ENCODE measurements at places on chromosomes 7 and 10.
A peak's percentile ranks its signal among the peaks of the same experiment; 100 is the strongest.

DNA sequence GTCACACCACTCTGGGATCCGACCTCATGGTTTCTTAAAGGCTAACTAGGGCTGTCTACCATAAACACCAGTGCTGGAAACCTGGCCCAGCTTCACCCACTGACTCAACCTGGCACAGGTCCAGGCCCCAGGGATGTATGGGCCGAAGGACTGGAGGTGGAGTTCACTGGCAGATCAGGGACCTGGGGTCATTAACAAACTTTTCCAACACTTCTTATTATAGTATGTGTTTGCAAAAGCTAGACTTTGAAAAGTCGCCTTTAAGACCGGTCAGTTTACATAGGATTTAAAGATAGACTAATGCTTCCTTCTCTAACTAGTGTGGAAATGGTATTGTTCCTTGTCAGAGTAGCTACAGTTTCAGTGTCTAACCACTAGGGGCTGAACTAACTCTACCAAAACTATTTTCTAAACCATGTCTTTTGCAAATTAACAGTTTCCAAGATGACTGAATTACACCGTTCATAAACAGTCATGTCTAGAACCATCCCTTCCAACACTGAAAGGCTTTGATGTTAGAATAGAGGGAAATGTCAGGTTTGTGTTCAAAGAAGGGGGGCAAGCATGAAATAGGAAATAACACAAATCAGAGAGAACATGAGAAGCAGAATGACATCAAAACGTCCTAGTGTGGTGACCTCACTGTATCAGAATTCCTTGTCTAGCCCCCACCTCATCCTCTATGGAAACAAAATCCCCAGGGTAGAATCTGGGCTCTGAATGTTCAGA, 29.7 kb downstream of the STN1 start:
- DNase-seq: peak; percentile 83

DNA sequence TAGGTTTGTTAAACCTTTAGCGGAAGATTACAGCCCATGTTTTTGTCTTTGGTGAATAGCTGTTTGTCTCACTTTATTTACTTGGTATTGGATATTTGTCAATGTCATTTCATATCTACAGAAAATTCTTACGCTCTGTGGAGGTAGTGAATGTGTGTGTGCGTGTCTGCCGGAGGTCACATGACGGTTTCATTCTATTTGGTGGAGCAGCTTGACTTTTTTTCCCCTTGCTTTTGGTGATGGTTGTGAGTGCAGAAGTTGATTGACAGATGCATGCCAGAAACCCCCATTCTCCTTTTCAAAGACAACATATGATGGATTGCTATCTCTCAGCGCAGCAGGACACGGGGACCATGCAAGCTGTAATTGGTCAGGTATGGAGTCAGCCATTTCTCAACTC, at the start of gene POU6F2:
Gene POU6F2, plus strand, starts transcription at position 225 of the 400 bp plus-strand sequence. Its CDS starts 45 bp downstream, at position 270.
- DNase-seq: no peak

DNA sequence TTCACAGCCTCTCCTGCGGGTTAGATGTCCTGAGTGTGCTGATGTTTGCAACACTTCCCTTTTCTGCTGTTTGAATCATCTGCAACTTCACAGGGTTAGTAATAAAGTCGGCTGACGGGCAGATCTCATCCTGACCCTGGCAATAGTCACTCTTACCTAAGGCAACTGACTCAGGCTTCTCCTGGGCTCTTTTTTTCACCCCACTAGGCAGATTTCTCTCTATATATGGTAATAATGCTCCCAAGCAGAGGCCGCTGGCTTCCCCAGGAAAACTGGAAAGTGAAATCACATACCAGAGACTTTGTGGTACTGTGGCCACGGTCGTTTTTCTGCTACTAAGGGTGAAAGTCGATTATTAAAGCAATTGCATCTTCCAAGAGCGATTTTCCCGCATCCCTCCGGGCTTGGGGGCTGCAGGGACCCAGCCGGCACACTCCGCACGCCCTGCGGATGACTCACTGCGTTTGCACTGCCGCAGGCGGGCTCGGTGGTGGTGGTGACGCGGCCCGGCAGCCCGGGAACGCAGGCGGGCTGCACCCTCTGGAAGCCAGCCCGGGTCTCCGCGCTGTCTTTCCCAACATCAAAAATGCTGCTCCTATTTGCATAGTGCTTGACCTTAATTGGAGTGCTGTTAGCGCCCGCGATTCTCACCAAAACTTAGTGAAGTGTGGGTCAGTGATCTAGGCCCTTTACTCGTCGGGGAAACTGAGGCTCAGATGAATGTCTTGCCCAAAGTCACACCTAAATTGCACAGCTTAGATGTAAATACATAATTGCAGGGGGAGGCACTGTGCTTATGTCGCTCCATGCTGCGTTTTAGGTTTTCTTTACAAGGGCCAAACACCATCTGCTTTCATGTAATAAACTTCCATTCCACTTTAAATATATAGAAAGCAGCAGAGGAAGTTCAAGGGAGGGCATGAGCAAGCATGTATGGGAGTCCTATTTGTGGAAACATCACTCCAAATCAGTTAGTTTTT, 47.6 kb upstream of the ITGB1 start:
- peak; percentile 97 for DNase-seq

- no peak for DNase-seq
Observed at GRCh38 chr10:118778727-118779126, 24.0 kb upstream of the CACUL1 start.

DNA sequence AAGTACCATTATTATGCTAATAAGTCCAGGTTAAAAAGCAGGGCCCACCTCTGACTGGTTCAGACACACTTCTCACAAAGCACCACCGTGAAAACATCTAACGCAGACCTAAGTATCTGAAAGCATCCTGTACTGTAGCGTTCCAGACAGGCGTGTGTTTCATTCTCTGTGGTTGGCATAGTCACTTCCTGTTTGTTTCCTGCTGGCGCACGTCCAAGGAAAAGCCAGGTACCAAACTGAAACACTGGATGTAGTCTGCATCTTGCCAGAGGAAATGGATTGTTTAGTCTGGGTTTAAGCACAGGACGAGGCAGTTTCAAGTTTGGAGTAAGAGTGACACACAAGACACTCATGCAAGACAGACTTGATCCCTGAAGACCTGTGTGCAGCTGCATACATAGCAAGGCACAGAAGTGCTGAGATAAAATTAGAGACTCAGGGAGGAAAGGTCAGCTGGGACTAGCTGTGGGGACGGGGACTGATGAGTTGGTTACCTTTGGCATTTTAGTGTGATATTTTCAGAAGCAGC, 23.3 kb downstream of the BPGM start:
- peak; percentile 90 for DNase-seq

DNA sequence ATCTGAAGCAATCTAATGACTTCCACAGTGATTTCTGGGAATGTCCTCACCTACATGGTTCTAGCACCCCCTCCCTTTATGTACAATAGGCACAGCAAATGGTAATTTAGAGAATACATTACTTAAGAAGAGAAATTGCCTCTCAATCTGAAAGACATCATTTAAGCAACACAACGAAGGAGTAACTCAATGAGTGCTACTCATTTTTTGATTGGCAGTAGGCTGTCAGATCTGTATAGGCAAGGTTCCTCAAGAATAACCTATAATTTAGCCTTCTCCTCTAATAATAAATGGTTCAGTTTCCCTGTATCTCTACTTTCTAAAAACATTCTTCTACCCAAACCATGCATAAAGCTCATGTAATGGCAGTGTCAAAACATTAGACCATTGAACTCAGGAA, 30.6 kb upstream of the SEMA3C start:
- no peak for DNase-seq

GRCh38 chr7:133861876-133862275, 265.3 kb upstream of the LRGUK start:
- DNase-seq: no peak

- DNase-seq: no peak
Observed at GRCh38 chr10:111973306-111973705, 210.3 kb downstream of the GPAM start.

- DNase-seq: no peak
Observed at GRCh38 chr7:146002431-146003078, 114.0 kb upstream of the CNTNAP2 start.

DNA sequence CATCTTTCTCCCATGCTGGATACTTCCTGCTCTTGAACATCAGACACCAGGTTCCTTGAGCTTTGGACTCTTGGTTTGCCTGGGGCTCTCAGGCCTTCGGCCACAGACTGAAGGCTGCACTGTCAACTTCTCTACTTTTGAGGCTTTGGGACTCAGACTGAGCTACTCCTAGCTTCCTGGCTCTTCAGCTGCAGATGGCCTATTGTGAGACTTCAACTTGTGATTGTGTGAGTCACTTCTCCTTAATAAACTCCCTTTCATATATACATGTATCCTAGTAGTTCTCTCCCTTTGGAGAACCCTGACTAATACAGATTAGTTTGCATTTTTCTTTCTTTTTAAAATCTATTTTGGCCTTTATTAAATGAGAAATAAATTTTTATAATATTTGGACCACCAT, 276.2 kb upstream of the SEMA3C start:
- DNase-seq: no peak

- no peak for DNase-seq
Observed at GRCh38 chr10:96275685-96276418, 4.5 kb upstream of the BLNK start.

GRCh38 chr10:100747456-100748230, 2.3 kb downstream of the PAX2 start:
- no peak for DNase-seq

- no peak for DNase-seq
Observed at GRCh38 chr10:123555616-123556015, 110.5 kb upstream of the GPR26 start.

- no peak for DNase-seq
Observed at GRCh38 chr7:113608782-113609181, 310.0 kb downstream of the PPP1R3A start.

DNA sequence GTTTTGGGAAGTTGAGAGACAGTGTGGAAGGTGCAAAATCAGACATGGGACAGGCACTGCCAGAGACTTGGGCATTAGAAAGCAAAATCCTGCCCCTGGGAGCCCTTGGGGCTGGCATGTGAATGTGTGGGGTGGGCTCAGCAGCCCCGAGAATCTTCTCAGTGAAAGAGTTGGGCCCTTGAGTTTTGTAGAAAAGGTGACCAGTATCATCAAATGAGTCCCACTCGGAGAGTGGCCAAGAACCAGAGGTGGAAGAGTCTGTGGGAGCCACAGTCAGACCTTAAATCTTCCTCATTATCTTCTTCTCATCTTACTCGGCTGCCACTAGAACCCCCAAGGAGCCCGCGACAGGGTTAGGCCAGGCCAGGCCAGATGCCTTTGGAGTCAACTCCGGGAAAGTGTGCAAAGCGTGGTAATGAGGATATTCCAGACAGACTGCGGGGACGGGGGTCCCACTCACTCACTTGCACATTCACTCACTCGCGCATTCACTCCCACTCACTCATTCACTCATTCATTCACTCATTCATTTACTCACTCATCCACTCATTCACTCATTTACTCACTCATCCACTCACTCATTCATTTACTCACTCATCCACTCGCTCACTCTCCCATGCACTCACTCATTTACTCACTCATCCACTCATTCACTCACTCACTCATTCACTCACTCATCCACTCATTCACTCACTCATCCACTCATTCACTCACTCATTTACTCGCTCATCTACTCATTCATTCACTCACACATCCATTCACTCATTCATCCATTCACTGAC, 74.9 kb downstream of the CARD11 start:
- DNase-seq: no peak

- DNase-seq: no peak
Observed at GRCh38 chr10:90652519-90652918, 205.3 kb downstream of the HTR7 start.

GRCh38 chr7:76259124-76260093, 43.1 kb upstream of the HSPB1 start:
- DNase-seq: no peak

GRCh38 chr10:89695307-89695706, 6.1 kb upstream of the KIF20B start:
- DNase-seq: no peak

DNA sequence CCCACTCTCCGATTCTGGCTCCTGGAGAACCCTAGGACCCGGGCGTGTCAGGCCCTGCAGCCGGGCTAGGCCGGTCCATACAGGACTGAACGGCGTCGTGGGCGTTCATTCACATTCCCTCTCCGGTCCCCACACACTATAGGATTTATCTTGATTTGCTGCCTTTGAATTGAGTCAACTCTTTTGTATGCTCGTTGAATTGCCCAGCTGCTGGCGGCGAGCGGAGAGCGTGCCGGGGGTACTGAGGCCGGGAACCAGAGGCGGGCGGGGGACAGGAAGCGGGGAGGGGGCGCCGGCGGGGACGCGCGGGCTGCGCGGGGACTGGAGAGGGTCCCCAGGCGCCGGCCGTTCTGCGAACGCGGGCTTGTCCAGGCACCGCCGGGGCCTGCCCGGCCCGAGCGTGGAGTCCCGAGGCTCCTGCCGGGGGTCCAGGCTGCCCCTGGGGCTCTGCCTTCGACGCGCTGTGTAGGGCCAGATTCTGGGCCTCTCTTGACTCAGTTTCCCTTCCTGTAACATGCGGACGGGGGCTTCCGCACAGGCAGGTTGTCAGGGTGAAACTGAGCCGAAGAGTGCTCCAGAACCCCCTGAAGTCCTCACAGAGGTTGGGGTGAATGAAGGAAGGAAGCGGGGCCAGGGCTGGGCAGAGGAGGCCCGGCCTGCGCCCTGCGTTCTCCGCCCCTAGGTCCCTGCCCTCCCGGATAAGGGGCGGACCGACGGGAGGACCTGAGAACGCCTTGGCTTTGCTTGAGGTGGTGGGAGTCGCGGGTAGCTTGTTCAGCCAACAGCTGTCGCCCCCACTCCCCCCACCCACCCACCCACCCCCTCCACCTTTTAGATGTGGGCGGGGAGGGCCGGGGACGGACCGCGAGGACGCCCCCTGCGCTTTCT, 769 bp upstream of the ELFN1 start:
- DNase-seq: no peak

GRCh38 chr10:42933448-42934340, 143.2 kb upstream of the RET start:
- DNase-seq: no peak

GRCh38 chr10:79588800-79589199, 21.9 kb upstream of the SFTPA1 start:
- no peak for DNase-seq

DNA sequence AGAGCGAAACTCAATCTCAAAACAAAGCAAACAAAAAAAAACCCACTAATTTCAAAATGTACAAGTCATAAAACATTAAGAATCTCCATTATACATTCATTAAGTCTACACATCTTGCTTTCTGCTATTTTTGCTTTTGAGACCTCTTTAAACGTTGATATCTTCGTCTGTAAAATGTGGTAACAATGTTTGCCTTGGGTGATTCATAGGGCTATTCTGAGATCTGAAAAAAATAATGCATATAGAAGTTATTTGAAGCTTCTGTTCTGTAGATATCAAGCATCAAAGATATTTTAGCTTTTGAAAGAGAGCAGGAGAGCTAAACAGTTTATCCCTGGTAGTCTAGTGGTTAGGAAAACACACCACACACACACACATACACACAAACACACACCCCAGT, 158.1 kb upstream of the PLXDC2 start:
- DNase-seq: no peak

DNA sequence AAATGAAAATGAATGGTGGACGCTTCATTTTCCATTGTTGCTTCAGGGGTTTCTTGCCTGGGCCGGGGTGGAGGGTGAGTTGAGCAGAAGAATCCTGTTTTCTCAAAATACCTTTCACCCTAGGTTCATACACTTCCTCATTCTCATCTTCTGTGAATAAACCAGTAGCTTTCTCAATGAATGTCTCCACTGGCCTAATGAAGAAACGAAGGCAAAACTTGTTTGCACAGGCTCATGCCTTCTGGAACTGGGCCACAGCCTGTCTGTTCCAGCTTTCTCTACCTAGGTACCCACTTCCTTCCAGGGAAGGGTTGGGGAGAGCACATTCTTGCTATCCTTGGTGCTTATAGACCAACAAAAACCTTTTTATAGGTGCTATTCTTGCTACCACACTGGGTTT, 21.3 kb downstream of the STMP1 start:
- no peak for DNase-seq

All from EL (cell line).